ENCODE measurements at places on chromosomes 3 and 15. TPM values are rescaled to one million over a fixed set of nuclear protein-coding genes. Genes with fewer than 3 reads are reported as not detected.

The KNG1 gene
- polyA plus RNA-seq: 0.06 TPM

The ATP13A5 gene
- 0.88 TPM for polyA plus RNA-seq

The SMCO1 gene
- polyA plus RNA-seq: 1.5 TPM

The CERS3 gene
- 1.1 TPM for polyA plus RNA-seq

The SLC2A2 gene
- polyA plus RNA-seq: not detected

The CACNA2D2 gene
- 8.2 TPM for polyA plus RNA-seq

The CEMIP gene
- polyA plus RNA-seq: 2.1 TPM

The CCR5 gene
- 0.52 TPM for polyA plus RNA-seq

The LMLN gene
- 3.8 TPM for polyA plus RNA-seq

The ABHD6 gene
- polyA plus RNA-seq: 5.2 TPM

The LCTL gene
- polyA plus RNA-seq: 0.13 TPM

The DCBLD2 gene
- polyA plus RNA-seq: 26.3 TPM

The ETV5 gene
- polyA plus RNA-seq: 23.1 TPM

The UNC13C gene
- polyA plus RNA-seq: 4.8 TPM

The SNTN gene
- not detected for polyA plus RNA-seq

The MAGI1 gene
- polyA plus RNA-seq: 14.9 TPM

The KCNH8 gene
- 0.04 TPM for polyA plus RNA-seq

The TRIM42 gene
- polyA plus RNA-seq: not detected

The IL17RE gene
- 3.1 TPM for polyA plus RNA-seq

The RAB6B gene
- polyA plus RNA-seq: 9.7 TPM

The RBP2 gene
- polyA plus RNA-seq: not detected

The TIMP4 gene
- 2.1 TPM for polyA plus RNA-seq

The MAGEL2 gene
- 21.3 TPM for polyA plus RNA-seq

The CCR8 gene
- not detected for polyA plus RNA-seq

The STRIT1 gene
- polyA plus RNA-seq: 24.2 TPM

The DENND4A gene
- 11.9 TPM for polyA plus RNA-seq

The FRMD4B gene
- polyA plus RNA-seq: 16.1 TPM

The KCNAB1 gene
- 3.8 TPM for polyA plus RNA-seq

The C2CD4B gene
- 3.4 TPM for polyA plus RNA-seq

The LAMB2 gene
- 325 TPM for polyA plus RNA-seq

The RLBP1 gene
- 0.30 TPM for polyA plus RNA-seq

The RTP1 gene
- polyA plus RNA-seq: not detected

All from hindlimb muscle (tissue), 1 donor.